Right atrium auricular region (tissue), 2 donors: ENCODE measurements at places on chromosomes 1 and 21. TPM values are rescaled to one million over a fixed set of nuclear protein-coding genes. Genes with fewer than 3 reads are reported as not detected.

SLC44A5 gene
- 1.2 TPM for total RNA-seq

- no peak for DNase-seq
- no peaks in the 10 kb centered on the region for H3K27me3 ChIP-seq
- H3K27ac ChIP-seq = no peak overlapping the region
- H3K4me3 ChIP-seq = no peak overlapping the region
- H3K4me1 ChIP-seq = no peaks in the 10 kb centered on the region
Measured at GRCh38 chr1:84291882-84292655, 9.4 kb upstream of the SAMD13 start.

DNA sequence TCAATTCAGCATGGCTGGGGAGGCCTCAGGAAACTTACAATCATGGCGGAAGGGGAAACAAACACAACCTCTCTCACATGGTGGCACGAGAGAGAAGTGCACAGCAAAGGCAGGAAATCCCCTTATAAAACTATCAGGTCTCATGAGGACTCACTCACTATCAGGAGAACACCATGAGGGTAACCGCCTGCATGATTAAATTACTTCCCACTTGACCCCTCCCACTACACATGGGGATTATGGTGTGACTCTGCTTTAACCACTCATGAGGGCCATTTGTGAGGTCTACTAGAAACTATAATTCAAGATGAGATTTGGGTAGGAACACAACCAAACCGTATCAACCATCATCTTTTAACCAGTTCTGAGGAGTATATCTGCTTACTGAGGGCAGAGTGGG is 387.4 kb upstream of the NFIA start:
- H3K4me1 ChIP-seq = no peaks in the 10 kb centered on the region
- H3K27ac ChIP-seq = peak overlapping the region; percentile 62
- DNase-seq = no peak
- H3K4me3 ChIP-seq = no peak overlapping the region
- no peaks in the 10 kb centered on the region for H3K36me3 ChIP-seq

DNA sequence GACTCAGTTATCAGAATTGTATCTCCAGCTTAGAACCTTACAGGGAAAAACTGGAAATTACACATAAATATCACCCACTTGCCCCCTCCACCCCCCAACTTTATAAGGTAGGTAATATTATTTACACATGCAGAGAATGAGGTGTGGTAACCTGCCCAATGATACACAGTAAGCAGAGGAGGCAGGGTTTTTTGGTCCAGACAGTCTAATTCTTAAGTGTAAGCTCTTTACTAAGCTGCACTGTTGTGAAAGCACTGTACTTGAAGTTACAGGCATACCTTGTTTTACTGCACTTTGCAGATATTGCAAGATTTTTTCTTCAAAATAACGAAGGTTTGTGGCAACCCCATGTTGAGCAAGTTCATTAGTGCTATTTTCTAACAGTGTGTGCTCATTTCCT is 24.8 kb upstream of the MYOCOS start:
- no peak for DNase-seq
- H3K27me3 ChIP-seq = no peaks in the 10 kb centered on the region
- H3K4me1 ChIP-seq = no peaks in the 10 kb centered on the region
- no peak overlapping the region for H3K27ac ChIP-seq
